Heart right ventricle (tissue), 16 donors: ENCODE measurements at places on chromosomes 2 and 18. TPM values are rescaled to one million over a fixed set of nuclear protein-coding genes. Genes with fewer than 3 reads are reported as not detected.

DPY30 gene
- total RNA-seq, result 42.4 TPM

DNA sequence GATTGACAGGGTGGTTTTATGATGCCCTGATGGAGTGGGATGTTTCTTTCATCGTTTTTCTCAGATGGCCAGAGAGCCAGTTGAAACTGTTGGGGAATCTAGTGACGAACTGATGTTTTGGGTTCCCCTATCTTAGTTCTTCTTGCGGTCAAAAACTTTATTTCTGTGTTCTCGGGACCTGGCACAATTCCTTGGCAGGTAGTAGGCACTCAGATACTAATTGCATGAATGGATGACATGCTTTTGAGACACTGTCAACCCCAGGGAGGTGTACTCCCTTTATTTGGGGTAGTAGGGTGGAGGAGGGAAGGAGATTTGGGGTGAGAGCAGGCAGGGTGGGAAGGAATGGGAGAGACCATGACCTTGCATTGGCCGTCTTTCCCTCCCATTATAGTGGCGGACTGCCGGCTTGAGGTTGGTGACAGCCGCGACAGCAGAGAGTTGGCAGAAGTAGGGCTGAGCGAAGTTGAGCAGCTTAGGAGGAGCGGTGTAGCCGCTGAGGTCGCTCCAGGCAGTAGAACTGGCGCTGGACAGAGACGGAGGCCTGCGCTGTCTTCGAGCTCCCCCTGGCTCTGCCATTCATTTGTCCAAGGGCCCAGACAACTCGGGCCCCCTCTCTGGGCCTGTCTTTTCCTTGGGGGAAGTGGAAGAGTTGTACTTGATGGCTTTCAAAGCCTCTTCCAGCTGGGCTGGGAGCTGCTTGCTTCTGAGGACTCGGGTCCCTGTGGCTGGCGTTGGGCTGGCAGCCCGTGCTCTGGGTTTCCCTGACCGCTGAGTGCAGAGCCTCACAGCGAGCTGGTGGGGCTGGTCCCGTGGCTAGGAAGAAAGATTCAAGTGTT lies 2.6 kb downstream of the TET3 start:
- no peaks in the 10 kb centered on the region for H3K36me3 ChIP-seq
- H3K4me3 ChIP-seq, result no peak overlapping the region
- H3K4me1 ChIP-seq, result peaks cover 47% of the 10 kb centered on the region

GRCh38 chr2:184830531-184830930 lies 232.2 kb downstream of the ZNF804A start:
- DNase-seq, result no peak
- H3K27me3 ChIP-seq, result no peaks in the 10 kb centered on the region
- H3K4me3 ChIP-seq, result no peak overlapping the region
- no peaks in the 10 kb centered on the region for H3K36me3 ChIP-seq
- no peak overlapping the region for H3K27ac ChIP-seq

ECEL1 gene
- total RNA-seq, result not detected

DNA sequence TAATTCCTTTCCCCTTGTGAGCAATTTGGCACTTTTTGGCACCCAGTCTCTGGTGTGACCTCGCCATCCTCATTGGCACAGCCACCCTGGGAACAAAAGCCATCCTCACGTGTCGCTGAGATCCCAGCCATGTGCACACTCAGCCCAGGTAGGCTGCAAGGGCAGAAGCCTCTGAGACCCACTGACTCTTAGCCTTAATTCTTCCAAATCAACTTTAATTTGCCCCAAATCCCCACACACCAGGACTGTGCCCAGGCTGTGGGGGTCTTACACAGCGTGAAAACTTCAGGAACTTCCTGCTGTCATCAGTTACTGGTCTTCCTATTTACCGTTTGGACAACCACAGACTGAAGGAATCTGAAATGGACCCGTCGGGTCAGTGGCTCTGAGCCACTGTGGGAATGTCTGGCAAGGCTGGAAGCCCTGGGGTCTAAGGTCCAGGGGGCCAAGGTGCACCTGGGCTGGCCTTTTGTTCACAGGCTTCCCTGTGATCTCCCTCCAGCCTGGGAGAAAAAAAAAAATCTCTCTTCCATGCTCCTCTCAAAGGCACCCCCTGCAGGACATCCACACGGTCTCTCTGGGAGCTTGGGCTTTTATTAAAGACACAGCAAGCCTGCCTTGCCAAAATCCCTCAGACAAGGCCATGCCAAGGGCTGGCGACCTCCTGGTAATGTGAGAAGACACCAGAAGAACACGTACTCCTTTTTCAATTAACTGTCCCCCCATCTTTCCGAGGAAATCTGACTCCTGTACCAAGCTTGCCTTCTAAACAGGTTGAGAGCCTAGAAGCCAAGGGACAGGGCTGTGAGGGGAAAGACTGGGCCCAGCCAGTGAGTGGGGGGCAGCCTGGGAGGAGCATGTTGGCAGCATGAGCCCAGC lies 42.1 kb upstream of the LAPTM4A start:
- H3K4me1 ChIP-seq, result no peaks in the 10 kb centered on the region
- H3K4me3 ChIP-seq, result no peak overlapping the region
- H3K27me3 ChIP-seq, result no peaks in the 10 kb centered on the region
- H3K36me3 ChIP-seq, result no peaks in the 10 kb centered on the region
- DNase-seq, result peak; percentile 63
- H3K27ac ChIP-seq, result no peak overlapping the region

FSHR gene
- total RNA-seq, result 0.21 TPM

DNA sequence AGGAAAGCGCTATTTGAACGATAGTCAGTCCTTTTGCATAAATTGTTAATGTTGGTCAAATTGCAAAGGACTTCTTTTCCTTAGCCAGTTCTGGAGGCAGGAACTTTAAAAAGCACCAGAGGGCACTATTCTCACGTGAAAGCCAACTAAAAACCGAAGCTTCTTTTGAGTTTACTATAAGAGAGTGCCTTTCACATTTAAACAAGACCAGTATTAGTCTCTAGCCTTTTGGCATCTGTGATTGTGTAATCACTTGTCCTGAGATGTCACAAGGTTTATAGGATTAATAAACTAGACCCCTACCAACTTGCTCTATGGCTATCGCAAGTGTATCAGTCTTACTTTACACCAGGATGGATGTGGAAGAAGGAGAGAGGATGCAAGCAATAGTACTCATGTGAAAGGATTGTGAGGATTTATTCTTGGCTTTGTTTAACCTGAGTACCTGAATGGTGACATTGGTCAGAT lies 14.4 kb upstream of the STAT4 start:
- no peak overlapping the region for H3K4me3 ChIP-seq
- no peak for DNase-seq
- H3K27ac ChIP-seq, result peak overlapping the region; percentile 61
- no peaks in the 10 kb centered on the region for H3K27me3 ChIP-seq

ZBTB7C gene
- total RNA-seq, result 0.86 TPM

DNA sequence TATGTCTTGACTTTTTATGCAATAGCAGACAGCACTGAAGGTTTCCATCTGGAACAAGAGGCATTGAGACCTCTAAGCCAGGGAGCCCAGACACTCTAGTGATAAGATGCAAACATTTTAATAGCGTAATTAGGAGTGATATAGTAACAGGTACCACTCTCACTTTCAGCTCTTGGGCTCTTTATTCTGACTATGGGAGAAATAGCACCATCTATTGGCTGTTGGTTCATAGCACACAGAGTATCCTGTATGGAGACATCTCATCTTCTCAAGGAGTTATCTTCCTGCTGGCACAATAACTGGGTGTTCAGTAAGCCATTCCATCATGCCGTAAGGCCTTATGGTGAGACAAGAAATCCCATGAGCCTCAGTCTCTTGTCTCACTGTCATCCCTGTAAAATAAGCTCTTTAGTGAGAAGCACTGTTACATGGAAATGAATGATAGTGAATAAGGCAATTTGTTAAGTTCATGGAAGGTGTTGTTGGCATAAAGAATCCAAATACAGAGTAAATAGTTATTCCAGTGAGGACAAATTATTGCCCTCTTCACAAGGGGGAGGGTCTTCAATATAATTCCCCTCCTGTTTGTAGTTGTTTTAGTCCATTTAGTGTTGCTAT lies 48.3 kb downstream of the THUMPD2 start:
- no peak for DNase-seq
- no peak overlapping the region for H3K27ac ChIP-seq
- peaks cover 24% of the 10 kb centered on the region for H3K36me3 ChIP-seq
- H3K27me3 ChIP-seq, result no peaks in the 10 kb centered on the region

CTAGE1 gene
- not detected for total RNA-seq

DNA sequence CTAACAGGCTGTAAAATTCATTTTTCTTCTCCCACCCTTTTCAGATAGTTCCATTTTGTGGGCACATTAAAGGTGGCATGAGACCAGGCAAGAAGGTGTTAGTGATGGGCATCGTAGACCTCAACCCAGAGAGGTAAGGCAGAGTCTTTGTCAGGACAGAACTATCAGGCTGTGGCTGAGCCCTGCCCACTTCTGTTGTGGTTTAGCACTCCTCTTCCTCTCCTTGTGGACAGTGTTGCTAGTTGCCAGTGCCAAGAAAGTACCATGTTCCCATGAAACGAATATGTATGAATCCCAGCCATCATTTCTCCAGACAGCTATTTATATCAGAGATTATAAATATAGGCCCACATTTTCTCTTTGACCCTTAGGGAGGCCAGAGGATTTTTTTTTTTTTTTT lies 1.6 kb downstream of the LGALSL start:
- peak overlapping the region; percentile 97 for H3K27ac ChIP-seq
- peaks cover 34% of the 10 kb centered on the region for H3K4me1 ChIP-seq
- no peaks in the 10 kb centered on the region for H3K27me3 ChIP-seq
- peaks cover 6% of the 10 kb centered on the region for H3K36me3 ChIP-seq

- no peak overlapping the region for H3K27ac ChIP-seq
- DNase-seq, result no peak
- H3K27me3 ChIP-seq, result no peaks in the 10 kb centered on the region
- no peaks in the 10 kb centered on the region for H3K4me1 ChIP-seq
These were observed 118.9 kb downstream of the ACAA2 start for GRCh38 chr18:49694402-49694801.

TANC1 gene
- 81.6 TPM for total RNA-seq
